ENCODE measurements at places on chromosomes 7 and 10.

DNA sequence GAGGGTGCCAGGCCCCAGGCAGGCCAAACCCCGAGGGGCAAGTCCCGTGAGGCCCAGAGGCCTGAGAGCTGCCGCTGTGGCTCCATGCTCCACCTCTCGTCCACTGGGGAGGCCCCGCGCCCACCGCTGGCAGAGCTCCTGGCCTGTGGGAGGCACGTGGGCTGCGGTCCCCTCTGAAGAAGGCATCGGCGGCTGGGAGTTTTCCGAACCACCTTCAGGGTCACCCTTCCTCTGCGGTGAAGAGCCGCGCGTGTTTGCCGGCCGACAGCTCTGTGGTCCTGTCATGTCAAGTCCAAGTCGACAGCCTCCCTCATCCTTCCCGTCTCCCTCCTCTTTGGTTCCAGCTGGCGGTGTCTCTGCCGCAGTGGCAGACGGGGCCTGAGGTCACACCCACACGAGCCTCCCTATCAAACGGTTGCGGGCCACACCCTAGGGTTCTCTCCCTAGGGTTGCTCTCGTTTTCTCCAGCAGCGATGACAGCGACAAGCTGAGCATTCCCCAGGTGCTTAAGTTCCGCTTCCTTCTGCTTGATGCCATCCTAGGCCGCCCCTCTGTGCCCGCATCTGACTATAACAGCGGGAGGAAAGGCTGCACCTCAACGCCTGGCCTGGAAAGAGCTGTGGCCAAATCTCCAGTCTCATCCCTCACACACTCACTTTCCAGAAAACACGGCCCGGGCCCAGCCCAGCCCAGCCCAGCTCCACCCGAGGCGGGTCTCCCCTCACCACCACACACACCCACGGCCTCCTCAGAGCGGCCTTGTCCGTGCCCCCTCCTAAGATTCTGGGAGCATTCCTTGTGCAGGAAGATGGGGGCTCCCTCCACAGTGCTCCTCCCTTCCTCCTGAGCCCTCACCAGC lies 185.0 kb downstream of the ELFN1 start:
- no peak for DNase-seq

DNA sequence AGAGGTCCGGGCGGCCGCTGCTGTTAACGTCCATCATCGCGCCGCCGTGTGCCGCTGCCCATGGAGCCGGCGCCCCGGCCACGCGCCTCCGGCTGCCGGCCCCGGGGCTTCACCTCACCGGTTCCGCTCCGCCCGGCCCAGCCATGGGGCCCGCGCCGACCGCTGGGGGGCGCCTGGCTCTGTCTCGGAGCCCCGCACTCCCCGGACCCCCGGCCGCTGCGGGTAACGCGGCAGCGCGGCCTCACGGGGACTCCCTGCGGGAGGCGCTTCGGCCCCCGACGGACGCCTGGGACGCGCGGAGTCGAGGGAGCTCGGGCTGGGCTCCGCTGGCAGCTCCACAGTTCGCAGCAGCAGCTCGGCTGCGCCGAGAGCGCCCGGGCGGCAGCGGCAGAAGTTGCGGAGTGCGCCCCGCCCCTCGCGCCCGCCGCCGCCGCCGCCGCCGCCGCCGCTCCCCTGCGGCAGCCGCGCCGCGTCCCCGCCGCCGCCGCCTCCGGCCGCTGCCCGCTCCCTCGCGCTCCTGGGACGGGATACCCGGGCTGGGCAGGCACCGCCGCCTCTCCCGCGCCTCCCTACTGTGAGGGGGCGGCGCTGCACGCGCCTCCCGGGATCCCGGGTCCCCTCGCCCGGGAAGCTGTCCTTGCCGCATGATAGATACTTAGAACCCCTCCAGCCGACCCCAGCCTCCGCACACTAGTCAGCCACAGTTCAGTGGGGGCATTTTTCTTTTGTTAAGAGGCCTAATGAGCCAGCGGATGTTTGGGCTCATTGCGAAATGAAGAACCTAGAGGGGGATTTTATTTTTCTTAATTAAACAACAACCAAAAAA lies at the start of gene HTR7:
Gene HTR7, minus strand, starts transcription at position 405 of the 826 bp plus-strand sequence. Its CDS starts 368 bp downstream, at position 37.
- DNase-seq = peak; percentile 8

DNA sequence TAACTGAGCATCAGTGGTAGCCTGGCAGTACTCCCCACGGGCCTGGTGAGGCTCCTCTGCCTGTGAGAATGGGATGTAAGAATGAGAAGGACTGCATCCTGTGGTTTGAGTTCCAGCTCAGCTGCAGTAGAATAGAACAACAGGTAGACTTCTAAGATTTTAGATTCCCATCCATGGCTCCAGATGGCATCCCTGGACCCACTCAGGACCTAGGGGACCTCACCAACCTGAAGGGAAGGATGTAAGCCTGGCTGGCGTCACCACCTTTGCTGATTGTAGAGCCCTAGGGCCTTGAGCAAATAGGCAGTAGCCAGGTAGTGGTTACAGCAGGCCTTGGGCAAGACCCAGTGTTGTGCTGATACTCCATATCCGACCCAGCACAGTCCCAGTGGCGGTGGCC lies 9.6 kb upstream of the AOC1 start:
- DNase-seq = no peak

GRCh38 chr7:38542156-38542555 lies 89.0 kb downstream of the AMPH start:
- DNase-seq = peak; percentile 29

GRCh38 chr7:72098807-72099580 lies 313.1 kb downstream of the CALN1 start:
- no peak for DNase-seq

- DNase-seq = no peak
These were observed 16.1 kb downstream of the BRAT1 start for GRCh38 chr7:2539031-2539911.
